Tibial nerve (tissue), 4 donors: ENCODE measurements at places on chromosomes 16 and 17. TPM values are rescaled to one million over a fixed set of nuclear protein-coding genes. Genes with fewer than 3 reads are reported as not detected.

DNA sequence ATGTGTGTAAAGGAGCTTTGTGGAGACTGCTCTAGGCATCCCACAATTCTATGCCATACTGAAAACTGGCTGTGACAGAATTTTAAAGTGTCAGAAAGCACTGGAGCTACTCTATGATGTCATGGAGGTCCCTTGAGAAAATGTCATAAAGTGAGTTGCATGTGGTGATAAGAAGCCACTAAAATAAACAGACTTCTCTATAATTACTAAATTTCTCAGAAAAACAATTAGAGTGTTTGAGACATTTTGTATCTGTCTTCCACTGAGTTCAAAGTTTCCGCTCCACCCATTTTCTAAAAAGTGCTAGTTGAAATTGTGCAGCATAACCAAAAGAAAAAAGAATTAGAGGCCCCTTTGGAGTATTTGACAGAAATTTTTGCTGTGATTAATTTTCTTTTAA, 603.9 kb downstream of the KCNJ2 start:
- no peak overlapping the region for H3K4me3 ChIP-seq
- H3K4me1 ChIP-seq, result no peaks in the 10 kb centered on the region
- no peaks in the 10 kb centered on the region for H3K27me3 ChIP-seq
- H3K27ac ChIP-seq, result no peak overlapping the region

Gene RND2
- total RNA-seq, result 2.1 TPM

- no peaks in the 10 kb centered on the region for H3K27me3 ChIP-seq
- no peak for DNase-seq
- H3K36me3 ChIP-seq, result peaks cover 35% of the 10 kb centered on the region
- H3K27ac ChIP-seq, result peak overlapping the region; percentile 89
These were observed 317 bp downstream of the TEFM start for GRCh38 chr17:30905742-30906100.

DNA sequence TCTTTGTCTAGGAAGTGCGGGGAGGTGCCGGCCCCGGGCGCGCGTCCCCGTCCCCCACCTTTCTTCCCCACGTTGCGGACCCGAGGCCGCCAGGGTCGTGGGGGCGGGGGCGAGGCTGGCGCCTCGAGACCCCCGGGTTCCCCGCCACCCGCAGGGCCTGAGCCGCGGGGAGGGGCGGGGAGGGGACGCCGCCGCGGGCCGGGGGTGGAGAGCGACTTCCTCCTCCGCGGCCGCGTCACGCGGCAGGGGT, 1.8 kb upstream of the ACTG1 start:
- H3K4me1 ChIP-seq, result peaks cover 55% of the 10 kb centered on the region
- no peak for DNase-seq
- H3K4me3 ChIP-seq, result peak overlapping the region; percentile 86
